ENCODE measurements at places on chromosomes 5 and 9. TPM values are rescaled to one million over a fixed set of nuclear protein-coding genes. Genes with fewer than 3 reads are reported as not detected.

Gene FGF10
- total RNA-seq, result 0.20 TPM

Gene SLC46A2
- 0.44 TPM for total RNA-seq

Gene OLFM1
- 4.9 TPM for total RNA-seq

Gene C9orf152
- total RNA-seq, result 0.60 TPM

Gene LHX6
- total RNA-seq, result 1.3 TPM

Gene EIF4E1B
- total RNA-seq, result not detected

Gene SLC25A2
- 0.24 TPM for total RNA-seq

Gene SMIM33
- not detected for total RNA-seq

Gene SLC6A7
- total RNA-seq, result not detected

Gene PHAX
- total RNA-seq, result 19.8 TPM

Gene SPZ1
- total RNA-seq, result not detected

Gene AMACR
- total RNA-seq, result 13.5 TPM

Gene SLC36A3
- total RNA-seq, result not detected

Gene SLC2A8
- 9.0 TPM for total RNA-seq

Gene IL13
- not detected for total RNA-seq

Gene FOXI1
- 0.16 TPM for total RNA-seq

Gene ITGA1
- 5.1 TPM for total RNA-seq

Gene IFNB1
- total RNA-seq, result not detected

Gene SOX30
- total RNA-seq, result not detected

Gene PTGES
- total RNA-seq, result 9.1 TPM

Gene CD72
- 0.52 TPM for total RNA-seq

Gene CCDC192
- not detected for total RNA-seq

Gene CYLC2
- not detected for total RNA-seq

Gene ZNF474
- total RNA-seq, result not detected

Gene RAB3C
- total RNA-seq, result 1.8 TPM

Gene ZNG1E
- total RNA-seq, result 29.5 TPM

Gene EFNA5
- total RNA-seq, result 29.7 TPM

Gene MED10
- total RNA-seq, result 25.1 TPM

Gene POLR3G
- total RNA-seq, result 7.7 TPM

Gene KCNN2
- total RNA-seq, result 0.36 TPM

Gene NIPSNAP3A
- 22.9 TPM for total RNA-seq

Gene YIPF5
- total RNA-seq, result 28.8 TPM

Gene NSG2
- not detected for total RNA-seq

Gene HTR1A
- not detected for total RNA-seq

Gene IFT74
- 7.4 TPM for total RNA-seq

Gene LCN9
- not detected for total RNA-seq

Gene LCN1
- not detected for total RNA-seq

Gene TMEM232
- 0.56 TPM for total RNA-seq

Gene F2RL1
- 12.0 TPM for total RNA-seq

Gene PTGDS
- 18.4 TPM for total RNA-seq

Gene SPATA31E1
- not detected for total RNA-seq

Gene N4BP3
- total RNA-seq, result 16.5 TPM

Gene BSPRY
- total RNA-seq, result 37.6 TPM

Gene ANXA6
- total RNA-seq, result 10.8 TPM

Gene ST8SIA4
- total RNA-seq, result 1.4 TPM

Gene DMRT3
- not detected for total RNA-seq

Gene ATG12
- 18.5 TPM for total RNA-seq

Gene FAM78A
- total RNA-seq, result 0.72 TPM

All from esophagus mucosa (tissue), 1 donor.